ENCODE measurements at places on chromosomes 12 and 14. TPM values are rescaled to one million over a fixed set of nuclear protein-coding genes. Genes with fewer than 3 reads are reported as not detected.

- no peaks in the 10 kb centered on the region for H3K27me3 ChIP-seq
- no peak for DNase-seq
Measured at GRCh38 chr12:106780010-106780631, 5.6 kb downstream of the RIC8B start.

Gene FAM90A1
- 0.14 TPM for total RNA-seq

DNA sequence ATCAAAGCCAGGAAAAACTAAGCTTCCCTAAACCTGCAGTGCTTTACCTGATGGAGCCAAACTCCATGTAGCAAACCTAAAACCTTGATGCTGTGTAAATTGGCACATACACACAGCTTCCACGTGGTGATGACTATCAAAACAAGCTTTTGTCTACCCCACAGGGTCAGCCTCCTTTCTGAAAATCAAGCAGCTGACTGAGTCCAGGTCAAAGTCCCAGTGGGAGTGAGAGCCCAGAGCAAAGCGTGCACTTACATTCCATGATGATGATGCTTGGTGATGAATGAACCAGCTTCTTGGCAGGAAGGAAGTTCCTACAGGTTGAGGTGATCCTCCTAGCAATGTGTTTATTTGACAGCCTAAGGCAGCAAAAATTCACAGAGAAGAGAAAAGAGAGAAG, 630.0 kb upstream of the TBX3 start:
- no peak overlapping the region for H3K27ac ChIP-seq
- no peaks in the 10 kb centered on the region for H3K4me1 ChIP-seq
- H3K4me3 ChIP-seq = no peak overlapping the region
- DNase-seq = no peak
- no peaks in the 10 kb centered on the region for H3K27me3 ChIP-seq
- no peaks in the 10 kb centered on the region for H3K36me3 ChIP-seq

DNA sequence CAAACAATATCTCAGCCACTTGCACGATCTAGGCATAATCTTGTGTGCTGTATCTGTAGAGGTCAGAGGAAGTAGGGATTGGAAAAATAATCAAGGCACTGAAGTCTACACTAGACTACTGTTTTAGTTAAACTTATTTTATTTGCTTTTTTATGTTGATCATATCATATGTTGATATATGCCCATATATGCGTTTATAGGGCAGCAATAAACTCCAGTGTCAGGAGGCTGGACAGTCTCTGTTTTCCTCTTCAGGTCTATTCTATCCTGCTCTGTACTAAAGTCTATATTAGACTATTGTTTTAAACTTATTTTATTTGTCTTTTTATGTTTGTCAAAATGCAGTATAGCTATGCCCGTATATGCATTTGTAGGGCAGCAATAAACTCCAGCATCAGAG, 47.9 kb upstream of the OR4E1 start:
- no peak for DNase-seq
- H3K27me3 ChIP-seq = peaks cover 36% of the 10 kb centered on the region
- H3K36me3 ChIP-seq = no peaks in the 10 kb centered on the region
- no peaks in the 10 kb centered on the region for H3K4me1 ChIP-seq
- no peak overlapping the region for H3K4me3 ChIP-seq

DNA sequence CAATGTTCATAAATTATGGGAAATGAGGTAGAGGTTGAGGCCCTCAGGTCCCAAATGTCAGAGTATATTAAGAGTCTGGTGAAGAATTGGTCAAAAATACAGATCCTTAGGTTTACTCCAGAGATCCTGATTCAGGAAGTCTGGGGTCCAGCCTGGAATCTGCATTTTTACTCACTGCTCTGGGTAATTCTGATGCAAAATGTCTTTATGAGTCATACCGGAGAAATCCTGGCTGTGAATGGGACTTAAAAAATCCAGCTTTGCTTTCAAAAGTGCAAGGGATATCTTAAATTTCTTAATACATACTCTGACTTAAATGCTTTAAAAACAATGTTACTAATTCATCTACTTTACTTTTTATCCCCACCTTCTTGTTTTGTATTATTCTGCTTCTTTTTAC, 74.5 kb downstream of the FERMT2 start:
- no peaks in the 10 kb centered on the region for H3K36me3 ChIP-seq
- no peaks in the 10 kb centered on the region for H3K4me1 ChIP-seq
- no peak overlapping the region for H3K27ac ChIP-seq
- H3K27me3 ChIP-seq = peaks cover 12% of the 10 kb centered on the region
- DNase-seq = no peak
- H3K4me3 ChIP-seq = no peak overlapping the region

DNA sequence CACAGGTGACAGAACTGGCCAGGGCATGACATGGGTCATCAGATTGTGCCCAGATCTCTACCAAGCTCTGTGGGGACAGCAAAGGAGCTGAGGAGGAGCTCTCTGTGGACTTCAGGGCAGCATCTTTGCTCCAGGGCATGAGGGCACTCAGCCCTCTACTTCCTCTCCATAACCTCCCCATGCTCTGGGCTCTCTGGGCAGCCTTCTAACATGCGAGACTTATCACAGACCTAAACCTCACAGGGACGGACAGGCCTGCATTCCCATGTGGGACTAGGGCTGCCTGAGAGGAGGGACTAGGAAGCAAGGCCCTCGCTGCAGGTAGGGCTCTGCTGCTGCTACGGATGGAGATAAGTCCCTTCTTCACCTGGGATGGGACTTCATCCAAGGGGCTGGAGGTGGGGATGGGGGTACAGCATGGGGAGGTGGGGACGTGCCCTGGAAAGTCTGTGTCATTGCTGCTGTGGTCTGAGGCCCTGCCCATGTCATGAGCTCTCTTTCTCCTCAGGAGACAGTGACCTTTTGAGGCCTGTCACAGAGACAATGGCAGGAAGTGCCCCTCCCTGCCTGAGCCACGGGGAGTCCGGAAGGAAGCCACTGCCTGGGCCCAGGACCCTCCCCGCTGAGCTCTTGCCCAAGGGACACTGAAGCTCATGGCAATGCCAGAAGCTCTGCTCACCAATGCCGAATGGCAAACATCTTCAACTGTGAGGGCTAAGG, 44.1 kb downstream of the PITPNM2 start:
- H3K27ac ChIP-seq = peak overlapping the region; percentile 96
- H3K27me3 ChIP-seq = no peaks in the 10 kb centered on the region
- peak overlapping the region; percentile 22 for H3K4me3 ChIP-seq
- peaks cover 42% of the 10 kb centered on the region for H3K4me1 ChIP-seq

Gene RAD9B
- total RNA-seq = 0.41 TPM

Gene OVCH1
- total RNA-seq = not detected

DNA sequence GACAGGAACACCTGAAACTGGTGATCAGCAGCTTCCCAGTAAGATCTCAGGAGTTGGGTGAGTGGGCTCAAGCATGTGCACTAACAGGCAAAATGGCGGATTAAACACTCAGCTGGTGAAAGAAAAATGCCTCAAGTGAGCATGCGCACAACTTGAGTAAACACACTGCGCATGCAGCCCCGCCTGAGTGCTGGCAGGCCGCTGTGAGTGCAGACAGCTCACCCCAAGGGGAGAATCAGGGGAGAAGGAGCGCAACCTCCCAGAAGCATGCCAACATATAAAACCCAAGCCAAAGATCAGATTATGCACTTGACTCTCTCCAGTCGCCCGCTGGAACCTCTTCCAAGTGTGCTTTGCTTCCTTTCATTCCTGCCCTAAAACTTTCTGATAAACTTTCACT, 125.8 kb downstream of the VRK1 start:
- H3K27me3 ChIP-seq = no peaks in the 10 kb centered on the region
- no peak overlapping the region for H3K27ac ChIP-seq
- H3K36me3 ChIP-seq = no peaks in the 10 kb centered on the region
- no peaks in the 10 kb centered on the region for H3K4me1 ChIP-seq
- H3K4me3 ChIP-seq = no peak overlapping the region

DNA sequence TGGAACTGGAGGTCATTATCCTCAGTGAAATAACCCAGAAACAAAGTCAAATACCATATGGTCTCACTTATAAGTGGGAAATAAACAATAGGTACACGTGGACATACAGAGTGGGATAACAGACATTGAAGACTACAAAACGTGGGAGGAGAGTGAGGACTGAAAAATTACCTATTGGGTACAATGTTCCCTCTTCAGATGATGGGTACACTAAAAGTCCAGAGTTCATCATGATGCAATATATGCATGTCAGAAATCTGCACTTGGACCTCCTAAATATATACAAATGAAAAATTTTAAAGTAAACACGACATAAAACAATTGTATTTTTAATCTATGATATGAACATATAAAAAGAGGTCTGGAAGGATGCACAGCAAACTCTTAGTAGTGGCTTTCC, 71.2 kb downstream of the SLC38A4 start:
- no peak for DNase-seq
- no peak overlapping the region for H3K27ac ChIP-seq
- H3K4me1 ChIP-seq = peaks cover 2% of the 10 kb centered on the region
- H3K36me3 ChIP-seq = no peaks in the 10 kb centered on the region

DNA sequence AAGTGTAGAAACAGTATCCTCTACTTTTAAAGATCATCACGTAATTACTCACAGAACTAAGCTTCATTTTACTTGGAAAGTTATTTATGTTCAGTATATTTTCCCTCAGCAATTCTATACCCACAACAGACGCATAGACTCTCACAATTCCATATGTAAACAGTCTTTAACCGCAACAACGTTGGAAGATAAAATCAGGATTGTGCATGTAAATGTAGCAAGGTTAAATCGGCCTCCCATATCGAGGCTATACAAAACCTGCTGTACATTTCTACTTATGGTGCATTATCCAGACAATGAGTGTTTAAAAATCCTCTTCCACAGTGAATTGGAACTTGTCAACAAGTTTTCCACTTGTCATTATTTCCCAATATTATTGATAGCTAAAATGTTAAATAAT, 581.1 kb downstream of the SLC16A7 start:
- no peak for DNase-seq
- H3K27me3 ChIP-seq = no peaks in the 10 kb centered on the region
- no peaks in the 10 kb centered on the region for H3K36me3 ChIP-seq
- H3K27ac ChIP-seq = no peak overlapping the region
- no peaks in the 10 kb centered on the region for H3K4me1 ChIP-seq

Gene MCRS1
- total RNA-seq = 67.9 TPM

Gene RND1
- 3.5 TPM for total RNA-seq

GRCh38 chr14:73723797-73724661, 9.8 kb upstream of the PNMA1 start:
- peaks cover 25% of the 10 kb centered on the region for H3K4me1 ChIP-seq
- H3K27ac ChIP-seq = no peak overlapping the region
- H3K4me3 ChIP-seq = no peak overlapping the region
- no peaks in the 10 kb centered on the region for H3K27me3 ChIP-seq

- no peak overlapping the region for H3K4me3 ChIP-seq
- peak overlapping the region; percentile 69 for H3K27ac ChIP-seq
- peaks cover 37% of the 10 kb centered on the region for H3K36me3 ChIP-seq
Measured at GRCh38 chr12:3622021-3622821, 130.7 kb downstream of the CRACR2A start.

DNA sequence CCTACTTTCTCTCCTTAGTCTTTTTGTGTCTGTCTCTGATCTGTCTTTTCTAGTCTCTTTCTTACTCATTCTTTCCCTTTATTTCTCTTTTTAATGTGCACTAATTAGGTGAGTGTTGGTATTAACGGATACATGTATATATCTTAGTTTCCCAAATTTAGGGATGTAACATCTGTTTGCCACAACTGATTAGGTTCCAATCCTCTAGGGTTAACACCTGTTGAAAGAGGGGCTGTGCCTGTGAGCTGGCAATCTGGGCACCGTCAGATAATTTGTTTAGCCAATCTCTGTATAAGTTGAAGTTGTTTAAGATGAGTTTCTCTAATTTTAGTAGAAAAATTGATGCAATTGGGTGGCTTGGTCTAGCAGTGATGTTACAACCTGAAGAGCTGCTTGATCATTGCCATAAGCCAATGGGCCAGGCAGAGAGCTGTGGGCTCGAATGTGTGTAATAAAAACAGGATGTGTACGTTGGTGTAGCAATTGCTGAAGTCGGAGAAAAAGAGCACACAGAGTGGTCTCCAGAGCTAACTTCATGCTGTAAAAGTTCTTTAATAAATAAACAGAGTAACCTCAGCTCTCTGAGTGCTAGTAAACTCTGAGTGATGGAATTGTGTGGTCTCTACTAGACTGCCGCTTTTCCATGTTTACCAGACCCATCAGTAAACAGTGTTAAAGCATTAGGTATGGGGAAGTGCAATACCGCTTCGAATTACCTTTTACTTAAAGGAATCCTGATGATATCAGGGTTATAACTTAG, 18.3 kb upstream of the LYZ start:
- peaks cover 34% of the 10 kb centered on the region for H3K4me1 ChIP-seq
- H3K27me3 ChIP-seq = peaks cover 7% of the 10 kb centered on the region
- no peak for DNase-seq
- H3K36me3 ChIP-seq = no peaks in the 10 kb centered on the region

DNA sequence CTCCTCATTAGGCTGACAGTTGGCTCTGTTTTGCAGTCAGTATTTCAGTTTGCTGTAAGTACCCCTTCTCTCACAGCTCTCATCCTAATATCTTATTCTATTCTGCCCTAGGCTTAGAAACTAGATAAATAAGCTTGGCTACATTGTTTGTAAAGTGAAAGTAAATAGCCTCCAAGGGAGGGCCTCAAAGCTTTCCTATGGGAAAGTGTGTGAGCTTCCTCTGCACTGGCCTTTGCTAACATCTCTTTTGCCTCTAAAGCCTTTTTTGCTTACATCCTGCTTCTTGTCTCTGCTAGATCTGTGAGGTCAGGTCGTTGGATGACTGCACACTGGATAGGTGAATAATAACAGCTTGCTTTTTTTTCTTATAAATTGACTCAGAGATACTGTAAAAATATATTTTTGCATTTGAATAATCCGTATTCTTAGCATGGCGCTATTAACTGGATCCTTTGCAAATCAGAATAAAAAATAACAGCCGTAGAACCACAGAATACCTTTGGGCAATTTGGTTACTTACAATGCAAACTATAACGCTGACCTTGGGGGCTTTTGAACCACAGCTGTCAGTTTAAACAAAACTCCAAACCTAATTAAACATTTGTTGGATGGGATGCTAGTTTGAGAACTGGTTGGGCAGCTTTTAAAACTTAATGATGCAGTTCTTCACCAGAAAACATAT, 55.1 kb downstream of the TTC6 start:
- H3K27me3 ChIP-seq = no peaks in the 10 kb centered on the region
- H3K27ac ChIP-seq = no peak overlapping the region
- no peaks in the 10 kb centered on the region for H3K36me3 ChIP-seq
- no peak for DNase-seq

DNA sequence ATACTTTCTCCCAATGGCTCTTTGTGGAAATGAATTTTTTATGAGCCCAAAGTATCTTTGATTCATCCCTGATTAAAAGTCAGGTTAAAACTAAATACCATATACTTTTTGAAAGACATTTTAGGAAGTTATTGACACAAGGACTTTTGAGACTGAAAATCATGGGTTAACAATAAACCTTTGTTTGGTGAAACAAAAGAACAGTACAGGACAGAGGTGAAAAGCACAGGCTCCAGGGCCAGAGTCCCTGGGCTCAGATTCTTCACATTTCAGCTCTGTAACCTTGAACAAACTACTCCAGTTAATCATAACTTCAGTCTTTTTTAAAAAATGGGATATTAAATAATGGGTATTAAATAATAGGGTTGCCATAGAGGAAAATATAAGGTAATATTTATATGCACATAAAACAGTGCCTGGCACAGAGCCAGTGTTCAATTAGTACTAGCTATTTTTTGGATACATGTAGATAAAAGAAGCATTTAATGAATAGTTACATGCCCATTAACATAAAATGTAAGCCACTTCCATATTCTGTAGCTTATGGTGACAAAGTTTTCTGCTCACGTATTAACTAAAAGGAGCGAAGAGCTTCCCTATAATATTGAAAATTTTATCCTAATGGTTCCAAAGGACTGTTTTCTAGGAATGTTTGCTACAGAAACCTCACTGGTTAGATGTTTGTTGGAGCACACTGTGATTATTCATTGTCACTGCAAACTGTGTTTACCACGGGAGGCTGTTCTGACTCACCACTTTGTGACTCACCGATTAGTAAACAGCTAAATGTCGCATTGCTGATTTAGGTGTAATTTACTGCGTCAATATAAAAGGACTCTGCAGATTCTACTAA, 255.4 kb downstream of the DAD1 start:
- H3K36me3 ChIP-seq = no peaks in the 10 kb centered on the region
- H3K4me1 ChIP-seq = no peaks in the 10 kb centered on the region
- no peak overlapping the region for H3K27ac ChIP-seq
- no peaks in the 10 kb centered on the region for H3K27me3 ChIP-seq
